ENCODE measurements at places on chromosomes 16 and 17. TPM values are rescaled to one million over a fixed set of nuclear protein-coding genes. Genes with fewer than 3 reads are reported as not detected.

GRCh38 chr17:70254735-70255460 lies 85.6 kb downstream of the KCNJ2 start:
- no peak for DNase-seq

GRCh38 chr17:43810823-43811222 lies 22.1 kb downstream of the MPP3 start:
- no peak for DNase-seq

DNA sequence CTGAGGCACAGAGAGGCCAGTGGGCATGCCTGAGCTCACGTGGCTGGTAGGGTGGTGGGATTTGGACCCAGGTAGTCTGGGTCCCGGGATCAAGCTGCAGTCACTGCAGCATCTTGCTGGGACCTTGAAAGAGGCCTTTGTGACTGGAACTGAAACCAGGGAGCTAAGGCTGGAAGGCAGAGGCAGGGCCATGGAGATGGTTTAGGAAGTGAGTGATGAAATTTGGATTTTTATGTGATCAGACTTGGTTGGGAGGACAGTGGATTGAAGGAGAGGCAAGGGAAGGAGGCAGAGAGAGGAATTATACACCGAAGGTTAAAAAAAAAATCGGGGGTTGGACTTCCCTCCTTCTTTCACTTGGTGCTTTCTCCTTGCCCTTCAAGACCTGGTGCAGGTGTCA lies 255.4 kb upstream of the CACNG5 start:
- DNase-seq: no peak

Gene AATK
- total RNA-seq: 2.8 TPM

DNA sequence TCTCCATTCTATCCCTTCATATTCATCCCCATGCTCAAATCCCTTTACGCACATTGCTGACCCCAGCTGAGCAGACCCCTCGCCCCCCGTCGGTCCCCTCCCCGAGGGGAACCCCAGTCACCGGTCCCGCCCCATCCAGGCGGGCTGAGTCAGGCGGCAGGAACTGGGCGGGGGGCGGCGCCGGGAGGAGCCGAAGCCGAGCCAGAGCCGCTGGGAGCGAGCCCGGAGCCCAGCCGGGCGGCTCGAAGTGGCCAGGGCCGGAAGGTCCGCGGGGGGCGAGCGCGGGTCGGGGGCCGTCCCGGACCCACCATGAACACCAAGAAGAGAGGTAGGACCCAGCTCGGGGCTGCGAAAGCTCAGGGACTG lies 8.6 kb downstream of the RIPOR1 start:
- no peak for DNase-seq

- peak; percentile 67 for DNase-seq
These were observed 7.1 kb downstream of the NTN1 start for GRCh38 chr17:9028202-9028987.

- no peak for DNase-seq
These were observed at the start of gene MYH10 for GRCh38 chr17:8630227-8630801. Gene MYH10 (minus strand): TSS chr17:8630725. CDS start chr17:8623246, 7,479 bp downstream.

DNA sequence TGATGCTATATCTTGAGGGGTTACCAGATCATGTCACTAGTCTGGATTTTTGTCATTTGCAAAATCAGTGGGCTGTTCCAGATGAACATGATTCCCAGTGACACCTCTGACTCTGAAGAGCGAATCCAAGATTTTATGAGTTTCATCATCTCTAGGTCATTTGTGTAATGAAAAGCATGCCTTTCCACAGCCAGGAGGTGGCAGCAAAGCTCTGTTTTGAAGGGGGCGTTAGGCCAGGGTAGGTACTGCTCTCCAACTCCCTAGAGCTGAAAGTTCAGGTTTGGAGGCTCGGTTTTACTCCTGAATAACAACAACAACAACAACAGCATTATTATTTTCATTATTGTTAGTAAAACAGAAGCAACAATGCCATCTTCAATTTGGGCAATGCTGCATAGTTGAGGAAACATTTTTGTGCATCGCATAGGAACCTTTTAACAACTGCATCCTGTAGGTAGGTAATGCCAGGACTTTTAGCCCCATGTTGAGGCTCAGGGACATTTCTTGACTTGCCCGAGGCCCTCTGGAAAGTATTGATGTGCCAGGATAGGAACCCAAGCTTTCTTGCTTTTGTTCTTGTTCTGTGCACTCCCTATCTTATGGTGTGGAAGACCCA lies 77.0 kb downstream of the MYH13 start:
- peak; percentile 8 for DNase-seq

GRCh38 chr16:14013571-14014283 lies 57.4 kb upstream of the MRTFB start:
- DNase-seq: peak; percentile 97

DNA sequence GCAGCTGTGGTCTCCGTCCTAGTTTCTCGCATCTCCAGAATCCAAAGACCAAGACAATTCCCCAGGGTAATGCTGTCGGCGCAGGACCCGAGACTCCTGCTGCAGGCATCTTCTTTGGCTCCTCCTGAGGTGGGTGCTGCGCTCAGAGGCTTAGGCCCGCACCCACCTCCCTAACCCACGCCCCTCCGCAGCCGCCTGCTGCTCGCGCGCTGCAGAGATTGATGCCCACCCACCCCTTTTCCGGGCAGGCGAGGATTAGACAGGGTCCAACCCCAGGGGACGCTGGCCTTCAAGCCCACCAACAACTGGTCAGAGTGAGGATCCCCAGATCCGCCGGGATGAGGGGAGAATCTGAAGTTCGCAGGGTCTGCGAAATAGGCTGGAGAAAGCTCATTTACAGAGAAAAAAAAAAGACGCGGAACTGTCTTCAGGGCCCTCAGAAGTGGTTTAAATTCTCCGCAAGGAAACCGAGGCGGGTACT lies 27.9 kb downstream of the SLFN11 start:
- no peak for DNase-seq

- DNase-seq: no peak
These were observed 1.3 kb downstream of the RILP start for GRCh38 chr17:1648173-1648962.

- DNase-seq: no peak
These were observed 43.0 kb downstream of the MYO18A start for GRCh38 chr17:29136998-29137730.

- DNase-seq: peak; percentile 70
These were observed 28.3 kb downstream of the C16orf95 start for GRCh38 chr16:87288753-87289362.

Gene GPRC5C
- 15.4 TPM for total RNA-seq

Gene ACSM5
- total RNA-seq: 0.79 TPM

GRCh38 chr17:31481783-31482081 lies 90.3 kb downstream of the RAB11FIP4 start:
- DNase-seq: no peak

DNA sequence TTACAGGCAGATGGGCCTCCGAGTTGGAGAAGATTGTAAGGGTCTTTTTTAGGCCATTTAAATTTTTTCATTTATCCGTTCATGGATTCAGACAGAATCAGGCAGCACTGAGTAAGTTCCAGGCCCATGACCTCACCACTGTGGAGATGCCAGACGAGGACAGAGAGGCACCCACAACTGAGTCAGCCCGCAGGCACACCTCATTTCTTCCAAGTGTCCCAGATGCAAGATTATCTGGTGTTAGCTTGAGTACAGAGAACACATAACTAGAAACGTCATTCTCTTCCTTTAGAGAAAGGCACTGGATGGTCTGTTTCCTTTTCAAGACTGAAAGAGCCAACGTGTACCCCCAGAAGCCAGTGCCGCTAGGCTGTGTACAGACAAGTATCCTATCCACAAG lies 16.9 kb downstream of the CLEC16A start:
- DNase-seq: no peak

Gene PSKH1
- total RNA-seq: 8.3 TPM
